ENCODE measurements at places on chromosomes 3 and 15. TPM values are rescaled to one million over a fixed set of nuclear protein-coding genes. Genes with fewer than 3 reads are reported as not detected.

The CADM2 gene
- not detected for total RNA-seq

The CORO2B gene
- not detected for total RNA-seq

The FOXL2NB gene
- not detected for total RNA-seq

The RASGRP1 gene
- 131 TPM for total RNA-seq

The SNUPN gene
- 17.7 TPM for total RNA-seq

The CCR5 gene
- 4.0 TPM for total RNA-seq

The STARD9 gene
- 10.2 TPM for total RNA-seq

The TMIE gene
- total RNA-seq = 2.5 TPM

The LNP1 gene
- total RNA-seq = 0.88 TPM

The SYNPR gene
- not detected for total RNA-seq

The PIGZ gene
- 0.28 TPM for total RNA-seq

The PLSCR4 gene
- total RNA-seq = not detected

The RBMS3 gene
- total RNA-seq = 2.9 TPM

The GABRB3 gene
- 0.54 TPM for total RNA-seq

The ANKRD34C gene
- total RNA-seq = not detected

The RNU5B-1 gene
- not detected for total RNA-seq

The DAZL gene
- not detected for total RNA-seq

The GOLGA8S gene
- 0.32 TPM for total RNA-seq

The DLL4 gene
- total RNA-seq = 0.25 TPM

The P3H2 gene
- total RNA-seq = not detected

The ACTC1 gene
- total RNA-seq = not detected

The HDDC3 gene
- 17.9 TPM for total RNA-seq

The FGF7 gene
- total RNA-seq = not detected

The SOX14 gene
- not detected for total RNA-seq

The IL17RD gene
- 0.10 TPM for total RNA-seq

The RBP2 gene
- total RNA-seq = not detected

The MEIS2 gene
- 0.38 TPM for total RNA-seq

The CLDN16 gene
- total RNA-seq = not detected

The TGM5 gene
- total RNA-seq = not detected

The ZNF385D gene
- total RNA-seq = 0.03 TPM

The CCDC54 gene
- not detected for total RNA-seq

The DISP2 gene
- total RNA-seq = 0.18 TPM

The CA12 gene
- total RNA-seq = not detected

The TMEM42 gene
- 25.6 TPM for total RNA-seq

The NCKIPSD gene
- total RNA-seq = 20.4 TPM

The TLE3 gene
- 99.2 TPM for total RNA-seq

The TMEM158 gene
- total RNA-seq = 0.20 TPM

The JMJD7 gene
- total RNA-seq = 72.7 TPM

The SPTBN5 gene
- total RNA-seq = 4.0 TPM

The MUC20 gene
- total RNA-seq = 9.9 TPM

The ITGA11 gene
- 0.18 TPM for total RNA-seq

The NGLY1 gene
- 67.0 TPM for total RNA-seq

The CPNE9 gene
- total RNA-seq = not detected

The SLC22A13 gene
- 0.68 TPM for total RNA-seq

The VEPH1 gene
- total RNA-seq = 0.35 TPM

The ANKUB1 gene
- not detected for total RNA-seq

The SAXO2 gene
- total RNA-seq = 0.56 TPM

The DPPA2 gene
- total RNA-seq = not detected

The CTSH gene
- 49.7 TPM for total RNA-seq

The LYZL4 gene
- not detected for total RNA-seq

The GP5 gene
- 5.7 TPM for total RNA-seq

The NEK4 gene
- 22.2 TPM for total RNA-seq

The GOLGA8Q gene
- total RNA-seq = 2.1 TPM

The FURIN gene
- total RNA-seq = 67.0 TPM

The CTXN2 gene
- not detected for total RNA-seq

The PTH1R gene
- not detected for total RNA-seq

The ZNF620 gene
- 3.1 TPM for total RNA-seq

The CD96 gene
- 229 TPM for total RNA-seq

The CACNA1D gene
- 0.35 TPM for total RNA-seq

Data from T-cell (primary cell).